GM12878 (cell line): ENCODE measurements at places on chromosomes 12 and 14. TPM values are rescaled to one million over a fixed set of nuclear protein-coding genes. Genes with fewer than 3 reads are reported as not detected.

The P2RX2 gene
- total RNA-seq = not detected in 2 replicates

DNA sequence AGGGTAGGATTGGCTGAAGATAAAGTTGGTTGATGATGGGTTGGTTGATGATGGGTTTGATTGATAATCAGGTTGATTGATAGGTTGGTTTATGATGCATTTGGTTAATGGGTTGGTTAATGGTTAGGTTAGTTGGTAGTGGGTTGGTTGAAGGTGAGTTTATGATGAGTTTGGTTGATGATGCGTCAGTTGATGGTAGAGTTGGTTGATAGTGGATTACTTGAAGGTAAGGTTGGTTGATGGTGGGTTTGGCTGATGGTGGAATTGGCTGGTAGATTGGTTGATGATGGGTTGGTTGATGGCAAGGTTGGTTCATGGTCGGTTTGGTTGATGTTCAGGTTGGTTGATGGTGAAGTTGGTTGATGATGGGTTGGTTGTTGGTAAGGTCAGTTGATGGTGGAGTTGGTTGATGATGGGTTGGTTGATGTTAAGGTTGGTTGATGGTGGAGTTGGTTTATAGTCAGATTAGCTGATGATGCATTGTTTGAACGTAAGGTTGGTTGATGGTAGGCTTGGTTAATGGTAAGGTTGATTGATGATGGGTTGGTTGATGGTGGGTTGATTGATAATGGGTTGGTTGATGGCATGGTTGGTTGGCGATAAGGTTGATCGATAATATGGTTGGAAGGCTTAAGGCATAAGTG is 146.4 kb downstream of the ADGRD1 start:
- DNase-seq = no peak

The TAS2R50 gene
- 0.74 and 1.6 TPM in 2 replicates for total RNA-seq

GRCh38 chr12:48078901-48079300 is 27.0 kb downstream of the SENP1 start:
- DNase-seq = no peak

- no peak for DNase-seq
These were observed 4.2 kb upstream of the XPOT start for GRCh38 chr12:64400041-64400440.

The OR4K1 gene
- total RNA-seq = not detected in 2 replicates

The A2ML1 gene
- not detected in 2 replicates for total RNA-seq

The HIF1A gene
- 80.7 and 84.4 TPM in 2 replicates for total RNA-seq

The KRT3 gene
- not detected in 2 replicates for total RNA-seq

- DNase-seq = no peak
These were observed 17.8 kb downstream of the POLE start for GRCh38 chr12:132669166-132669879.

- DNase-seq = peak; percentile 48
These were observed at the start of gene CPNE8 for GRCh38 chr12:38905480-38906351. CPNE8 (minus strand) TSS chr12:38905591; CDS start chr12:38905534, 57 bp downstream.

The ADCY4 gene
- 0.87 and 1.0 TPM in 2 replicates for total RNA-seq

GRCh38 chr12:128571906-128572810 is 251.6 kb downstream of the SLC15A4 start:
- no peak for DNase-seq

GRCh38 chr12:2229661-2230539 is 177.1 kb downstream of the CACNA1C start:
- no peak for DNase-seq

GRCh38 chr12:42859612-42860011 is 270.1 kb upstream of the PRICKLE1 start:
- DNase-seq = no peak

DNA sequence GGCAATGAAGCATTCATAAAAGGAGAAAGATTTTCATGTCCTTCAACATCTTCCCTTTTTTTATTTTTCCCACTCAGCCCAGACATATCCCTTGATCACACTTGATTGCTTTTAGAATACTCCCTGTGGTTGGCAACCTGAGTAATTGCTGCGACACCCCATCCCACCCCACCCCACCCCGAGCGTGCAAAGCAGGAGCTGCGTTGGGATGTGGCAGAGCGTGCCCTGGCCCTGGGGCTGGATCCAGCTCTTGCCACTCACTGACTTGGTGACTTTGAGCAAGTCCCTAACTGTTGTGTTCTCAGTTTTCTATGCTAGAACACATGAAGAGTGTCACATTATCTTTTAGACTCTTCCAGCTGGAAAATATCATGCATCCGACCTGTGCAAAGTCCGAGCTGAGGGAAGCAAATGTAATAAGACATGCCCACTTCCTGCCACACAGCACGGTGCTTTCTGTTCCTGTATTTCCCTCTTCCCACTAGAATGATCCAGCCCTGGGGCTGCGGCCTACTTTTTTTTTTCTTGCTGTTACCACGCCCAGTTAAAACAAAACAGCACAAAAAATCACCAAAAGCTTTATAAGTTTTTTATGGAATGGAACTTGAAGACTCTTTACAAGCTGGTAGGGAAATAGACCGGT is 4.0 kb downstream of the ASCL4 start:
- no peak for DNase-seq

The SRRM4 gene
- total RNA-seq = not detected in 2 replicates

GRCh38 chr12:113373969-113374368 is 15.6 kb downstream of the PLBD2 start:
- no peak for DNase-seq

DNA sequence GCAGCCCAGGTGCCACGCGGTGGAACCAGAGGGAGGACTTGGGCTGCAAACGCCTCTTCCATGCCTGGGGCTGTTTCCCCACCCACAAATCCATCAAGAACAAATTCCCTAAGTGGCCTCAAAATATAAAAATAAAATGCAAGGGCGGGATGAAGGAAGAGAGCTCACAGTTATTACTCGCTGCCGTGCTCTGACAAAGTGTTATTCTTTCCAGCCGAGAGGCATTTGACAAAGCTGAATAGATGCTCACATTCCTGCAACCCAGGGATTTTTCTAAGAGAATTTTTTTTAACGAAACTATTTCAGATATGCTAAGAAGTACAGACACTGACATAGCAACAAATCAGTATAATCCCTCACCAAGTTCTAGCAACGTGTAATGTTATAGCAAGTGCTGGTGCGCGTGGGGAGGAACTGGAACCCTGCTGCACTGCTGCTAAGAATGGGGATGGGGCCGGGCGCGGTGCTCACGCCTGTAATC is 70.7 kb downstream of the SCARB1 start:
- DNase-seq = no peak

DNA sequence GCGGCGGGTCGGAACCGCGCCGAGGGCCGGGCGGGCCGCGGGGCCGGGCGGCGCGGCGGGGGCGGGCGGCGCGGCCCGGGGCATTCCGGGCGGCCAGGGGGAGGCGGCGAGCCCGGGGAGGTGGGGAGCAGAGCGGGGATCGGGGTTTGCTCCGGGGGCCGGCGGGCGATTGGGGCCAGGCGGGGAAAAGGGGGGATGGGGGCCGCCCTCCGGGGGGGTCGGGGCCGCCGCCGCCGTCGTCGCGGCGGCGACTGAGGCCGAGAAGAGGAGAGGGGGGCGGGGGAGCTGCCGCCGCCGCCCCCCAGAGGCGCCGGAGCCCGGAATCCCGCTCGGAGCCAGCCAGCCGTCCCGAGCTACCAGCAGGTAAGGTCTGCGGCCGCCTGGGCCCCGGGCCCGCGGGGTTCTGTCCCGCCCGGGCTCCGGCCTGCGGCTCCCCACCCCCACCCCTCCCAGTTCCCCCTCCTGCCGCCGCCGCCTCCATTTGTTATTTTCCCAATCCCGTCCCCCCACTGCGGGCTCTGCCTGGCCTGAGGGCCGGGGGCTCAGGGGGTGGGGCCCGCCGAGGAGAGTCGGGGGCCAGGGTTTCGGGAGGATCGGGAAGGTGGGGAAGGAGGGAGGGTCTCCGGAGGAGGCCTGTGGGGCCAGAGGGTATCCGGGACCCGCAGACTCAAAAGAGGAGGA is 403 bp downstream of the ATN1 start:
- no peak for DNase-seq

DNA sequence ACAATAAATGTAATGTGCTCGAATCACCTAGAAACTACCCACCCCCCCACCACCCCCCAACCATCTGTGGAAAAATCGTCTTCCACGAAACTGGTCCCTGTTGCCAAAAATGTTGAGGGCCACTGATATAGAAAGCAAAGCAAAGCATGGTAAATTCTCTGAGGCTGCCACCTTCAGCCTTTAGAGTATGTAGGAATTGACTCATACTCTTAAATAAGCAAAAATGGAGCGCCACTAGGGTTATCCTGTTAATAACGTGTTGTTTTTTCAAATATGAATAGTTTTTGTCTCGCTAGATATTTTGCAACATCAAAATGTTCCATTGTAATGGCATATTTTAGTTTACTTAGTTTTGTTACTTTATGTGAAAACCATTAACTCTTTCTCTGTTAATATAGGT is 18.2 kb downstream of the DYNC1H1 start:
- no peak for DNase-seq

GRCh38 chr12:130936561-130936960 is 17.1 kb upstream of the ADGRD1 start:
- DNase-seq = no peak

The IGFBP6 gene
- 0.64 and 0.87 TPM in 2 replicates for total RNA-seq

DNA sequence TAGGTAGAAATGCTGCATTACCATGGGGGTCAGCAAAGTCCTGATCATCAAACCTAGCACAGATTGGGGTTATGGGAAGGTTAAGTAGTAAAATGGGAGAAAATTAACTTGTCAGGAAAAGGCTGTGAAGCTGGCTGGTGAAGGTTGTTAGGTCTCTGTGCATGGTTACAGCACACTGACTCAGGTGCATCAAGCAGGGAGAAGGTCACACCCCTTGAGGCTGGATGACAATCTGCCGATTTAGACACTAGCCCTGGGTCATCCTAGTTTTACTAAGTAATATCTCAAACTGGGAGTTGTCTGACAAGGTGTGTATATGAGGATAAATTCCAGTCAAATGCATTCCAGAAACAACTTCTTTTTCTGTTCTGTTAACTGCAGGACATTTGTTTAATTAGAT is 271.1 kb upstream of the LRIG3 start:
- no peak for DNase-seq

GRCh38 chr14:61526405-61527312 is 168.7 kb upstream of the HIF1A start:
- DNase-seq = no peak

DNA sequence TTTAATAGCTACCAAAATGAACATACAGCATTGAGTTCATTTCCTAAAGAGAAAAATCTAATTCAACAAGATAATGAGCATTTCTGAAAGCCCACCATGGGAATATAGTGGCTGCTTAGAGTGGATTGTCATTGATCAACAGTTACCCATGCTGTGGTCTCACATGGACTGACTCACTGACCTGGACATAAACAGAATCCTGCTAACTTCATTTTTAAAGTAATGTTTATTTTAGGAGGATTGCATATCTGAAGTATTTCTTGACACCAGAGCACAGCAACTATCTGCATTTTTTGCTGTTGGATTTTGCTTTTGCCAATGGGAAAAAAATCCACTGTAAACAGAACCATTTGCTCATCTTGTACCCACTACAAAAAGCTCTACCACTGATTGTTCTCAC is 71.7 kb downstream of the KCNC2 start:
- no peak for DNase-seq

- DNase-seq = no peak
These were observed 749 bp downstream of the AKAP3 start for GRCh38 chr12:4648104-4648500.

GRCh38 chr14:54355698-54356097 is 41.1 kb upstream of the CDKN3 start:
- no peak for DNase-seq

The OTOGL gene
- total RNA-seq = 0.31 and 0.56 TPM in 2 replicates

DNA sequence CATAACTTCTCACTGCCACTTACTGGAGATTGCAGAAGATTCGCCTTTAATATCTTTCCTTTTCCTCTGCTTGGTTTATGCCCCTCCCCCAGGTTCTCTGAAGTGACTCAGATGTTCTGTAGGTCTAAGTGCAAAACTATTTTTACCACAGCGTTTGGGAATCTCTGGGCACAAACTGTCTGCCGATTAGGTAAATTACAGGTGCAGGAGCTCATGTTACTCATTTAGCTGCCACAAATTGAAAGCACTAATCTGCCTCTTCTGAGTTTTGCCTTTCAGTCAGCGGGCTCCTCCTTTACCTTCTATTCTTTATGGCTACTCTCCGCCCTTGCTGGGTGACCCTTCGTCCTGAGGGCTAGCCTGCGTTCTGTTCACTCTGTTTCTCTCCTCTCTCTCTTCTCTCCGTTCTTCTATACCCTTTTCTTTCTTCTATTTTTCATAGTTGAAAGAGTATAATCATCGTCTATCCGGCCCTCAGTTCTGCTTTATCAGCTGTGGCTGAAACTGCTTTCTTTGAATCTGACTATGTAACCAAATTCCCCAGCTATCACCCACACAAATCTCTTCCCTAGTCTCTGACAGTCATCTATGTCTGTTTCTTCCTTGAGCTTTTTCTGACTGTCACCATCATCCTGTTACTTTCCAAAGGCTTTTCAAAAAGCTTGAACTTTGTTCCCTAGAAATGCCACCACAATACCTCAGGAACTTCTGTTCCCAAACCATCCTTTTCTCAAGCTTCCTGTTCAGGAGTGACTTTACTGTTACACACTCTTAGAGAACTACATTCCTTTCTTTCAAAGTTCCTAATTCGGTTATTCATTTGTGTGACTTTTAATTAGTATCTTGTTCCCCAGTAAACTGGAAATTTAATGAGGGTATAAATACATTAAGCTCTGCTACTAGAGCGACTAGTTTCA is 4.3 kb upstream of the MYF6 start:
- DNase-seq = peak; percentile 23

The EPYC gene
- not detected in 2 replicates for total RNA-seq

DNA sequence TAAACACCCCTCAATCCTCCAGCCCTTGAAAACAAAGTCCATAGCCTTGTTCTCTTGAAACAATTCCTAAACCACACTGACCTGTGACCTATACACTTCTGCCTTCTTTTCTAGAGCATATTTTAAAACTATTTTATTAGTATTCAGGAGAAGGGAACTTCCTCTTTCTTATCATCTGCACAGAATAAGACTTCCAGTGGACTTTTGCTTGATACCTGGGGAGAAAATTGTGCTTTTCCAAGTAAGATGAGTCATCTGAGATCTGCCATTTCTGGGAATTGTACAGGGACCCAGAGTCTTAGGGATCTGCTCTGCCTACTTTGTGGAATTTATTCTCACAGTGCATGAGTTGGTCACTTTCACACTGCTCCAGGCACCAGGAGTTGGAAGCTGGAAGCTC is 10.5 kb upstream of the WNT5B start:
- DNase-seq = no peak

DNA sequence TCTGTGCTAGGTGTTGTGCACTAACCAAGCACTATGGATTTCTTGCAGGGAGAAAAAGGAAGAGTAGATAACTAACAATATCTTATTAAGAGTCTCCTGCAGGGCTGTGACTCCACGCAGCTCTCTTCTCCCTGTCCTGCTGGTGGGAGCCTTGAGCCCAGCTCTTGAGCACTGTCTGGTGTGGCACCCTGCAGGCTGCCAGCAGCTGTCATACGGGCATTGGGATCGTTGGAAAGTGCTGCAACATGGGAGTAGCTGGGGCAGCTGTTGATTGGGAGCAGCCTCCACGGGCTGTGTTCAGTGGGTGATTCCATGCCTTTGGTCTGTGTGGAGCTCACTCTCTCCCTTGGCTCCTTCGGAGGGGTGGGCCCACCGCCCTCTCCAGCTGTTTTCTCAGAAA is 125.3 kb downstream of the FBXL14 start:
- DNase-seq = no peak
